ENCODE measurements at places on chromosomes 7 and 10.

GRCh38 chr10:97318772-97319651 is at the start of gene FRAT1:
Gene FRAT1, plus strand, starts transcription at chr10:97319271. Its CDS starts 183 bp downstream, at chr10:97319454.
- peak; percentile 93 for DNase-seq

DNA sequence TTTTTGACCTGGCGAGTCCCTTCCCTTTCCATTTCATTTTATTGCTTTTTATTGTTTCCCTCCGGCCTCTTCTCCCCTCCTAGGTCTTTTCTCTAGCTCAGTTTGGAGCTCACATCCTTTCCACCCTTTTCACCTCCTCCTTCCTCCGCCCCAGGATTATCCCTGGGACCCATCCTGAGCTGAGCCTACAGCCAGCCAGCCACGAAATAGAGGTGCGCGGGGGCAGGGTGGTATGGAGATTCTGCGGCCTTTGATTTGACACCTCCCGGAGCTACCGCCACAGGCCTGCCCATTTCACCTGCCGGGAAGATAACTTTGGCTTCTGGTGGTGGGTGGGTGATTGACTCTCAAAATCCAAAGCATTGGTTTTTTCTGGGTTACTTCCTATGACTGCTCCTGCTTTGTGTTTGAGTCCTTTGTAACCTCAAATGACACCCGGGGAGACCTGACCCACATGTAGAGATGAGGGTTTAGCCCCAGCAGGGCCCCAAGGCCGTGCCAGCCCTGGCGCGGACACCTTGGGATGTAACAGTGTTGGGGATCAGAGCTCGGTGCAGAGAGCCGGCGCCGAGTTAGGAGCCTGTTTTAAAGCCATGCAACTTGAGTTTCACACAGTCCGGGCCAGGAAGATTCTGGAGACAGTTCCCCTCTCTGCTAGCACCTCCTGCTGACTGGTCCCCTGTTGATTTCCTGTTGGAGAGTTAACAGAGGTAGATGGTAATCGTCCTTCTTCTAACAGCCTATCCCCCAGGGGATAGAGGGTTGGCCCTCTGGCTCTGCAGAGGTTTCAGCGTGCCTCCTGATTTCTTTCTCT is 1.5 kb downstream of the DUSP5 start:
- no peak for DNase-seq

DNA sequence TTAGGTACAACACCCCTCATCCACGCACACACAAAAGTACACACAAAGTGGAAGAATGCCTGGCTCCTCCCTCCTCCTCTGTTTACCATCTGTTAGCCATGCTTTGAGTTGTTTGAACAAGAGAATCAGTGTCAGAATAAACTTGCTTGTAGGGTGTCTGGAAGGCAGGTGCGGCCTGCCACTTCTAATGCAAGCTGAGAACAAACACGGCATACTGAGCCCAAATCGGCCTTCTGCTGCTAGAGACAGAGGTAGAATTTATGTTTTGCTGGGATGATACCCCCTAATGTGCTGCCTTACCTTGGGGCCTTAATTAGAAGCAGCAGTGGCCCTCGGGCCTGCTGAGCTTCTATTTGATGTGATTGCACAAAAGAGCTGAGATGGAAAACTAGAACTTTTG is 24.9 kb upstream of the FAM180A start:
- DNase-seq: no peak

DNA sequence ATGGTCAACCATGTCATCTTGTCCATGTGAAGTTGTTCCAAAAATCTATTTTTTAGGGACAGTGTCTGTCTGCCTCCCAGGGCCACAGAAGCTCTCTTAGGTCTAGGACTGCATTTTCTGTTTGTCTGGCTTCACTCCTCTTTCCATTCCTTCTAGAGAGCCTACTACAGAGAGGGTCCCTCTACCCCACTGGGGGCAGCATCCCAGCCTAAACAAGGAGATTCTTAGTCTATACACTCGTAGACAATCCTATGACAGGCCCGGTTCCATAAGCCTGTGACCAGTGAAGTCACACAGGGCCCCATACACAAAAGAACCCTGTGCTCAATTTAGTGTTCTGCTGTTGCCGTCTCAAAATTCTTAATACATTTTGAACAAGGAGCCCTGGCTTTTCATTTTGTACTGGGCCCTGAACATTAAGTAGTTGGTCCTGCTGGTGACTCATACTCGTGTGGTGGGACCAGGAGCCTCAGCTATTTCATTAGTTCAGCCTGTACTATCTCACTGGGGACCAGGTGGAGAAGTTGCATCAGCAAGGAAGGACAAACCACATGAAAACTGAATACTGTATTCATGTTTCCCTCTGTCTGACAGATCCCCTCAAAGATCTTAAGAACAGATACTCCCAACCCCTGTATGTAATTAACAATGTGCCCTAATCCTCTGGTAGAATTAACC is 23.5 kb upstream of the FAM180A start:
- DNase-seq: no peak

GRCh38 chr10:133359554-133359971 is 1.7 kb upstream of the FUOM start:
- DNase-seq: peak; percentile 27

DNA sequence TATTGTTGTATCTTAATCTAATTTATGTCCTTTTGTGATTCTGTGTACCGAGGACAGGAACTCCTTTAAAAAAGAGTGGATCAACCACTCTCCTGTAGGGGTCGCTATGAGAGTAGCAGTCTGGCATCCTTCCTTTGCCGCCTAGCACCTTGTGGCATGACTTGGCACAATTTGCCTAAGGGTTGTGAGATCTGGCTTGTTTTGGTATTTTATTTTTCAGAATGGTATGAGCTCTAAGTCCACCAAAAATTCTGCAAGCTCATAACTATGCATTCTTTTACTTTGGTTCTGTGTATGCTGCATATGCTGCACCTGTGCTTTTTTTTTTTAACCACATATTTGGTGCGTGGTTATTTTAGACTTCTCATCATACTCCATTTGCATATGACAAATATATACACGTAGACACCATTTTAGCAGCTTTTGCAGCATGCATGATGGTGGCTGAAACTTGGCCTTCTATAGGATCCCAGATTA is 112.8 kb downstream of the CDK14 start:
- DNase-seq: no peak

- DNase-seq: no peak
Observed at GRCh38 chr10:20883552-20883951, 13.6 kb downstream of the NEBL start.

- no peak for DNase-seq
Observed at GRCh38 chr10:76301211-76301610, 869.8 kb downstream of the LRMDA start.

- DNase-seq: no peak
Observed at GRCh38 chr10:31064348-31064747, 32.7 kb upstream of the ZNF438 start.

- no peak for DNase-seq
Observed at GRCh38 chr7:77235276-77235675, 35.7 kb upstream of the FGL2 start.

- no peak for DNase-seq
Observed at GRCh38 chr7:136530831-136531230, 337.6 kb upstream of the CHRM2 start.

- peak; percentile 8 for DNase-seq
Observed at GRCh38 chr10:112389271-112389822, 15.4 kb downstream of the ACSL5 start.

- no peak for DNase-seq
Observed at GRCh38 chr7:5691606-5692005, 89.9 kb downstream of the RNF216 start.

GRCh38 chr7:137371616-137372015 is 28.1 kb upstream of the PTN start:
- DNase-seq: no peak

- no peak for DNase-seq
Observed at GRCh38 chr7:106659166-106659962, 1.6 kb downstream of the CCDC71L start.

GRCh38 chr7:118250860-118251494 is 26.5 kb downstream of the ANKRD7 start:
- DNase-seq: no peak

GRCh38 chr7:41328131-41328530 is 374.8 kb downstream of the INHBA start:
- DNase-seq: no peak

DNA sequence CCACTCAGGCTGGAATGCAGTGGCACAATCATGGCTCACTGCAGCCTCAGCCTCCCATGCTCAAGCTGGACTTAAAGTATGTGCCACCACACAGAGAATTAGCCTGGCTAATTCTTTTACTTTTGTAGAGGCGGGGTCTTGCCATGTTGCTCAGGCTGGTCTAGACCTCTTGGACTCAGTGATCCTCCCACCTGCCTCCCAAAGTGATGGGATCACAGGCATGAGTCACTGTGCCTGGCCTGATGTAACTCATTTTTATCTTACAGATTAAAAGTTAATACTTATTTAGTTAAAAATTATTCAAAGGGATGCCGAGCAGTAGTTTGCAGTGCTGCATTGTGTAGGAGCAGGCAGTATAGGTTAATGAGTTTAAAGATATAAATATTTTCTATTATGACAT is 12.6 kb upstream of the PLXDC2 start:
- no peak for DNase-seq

DNA sequence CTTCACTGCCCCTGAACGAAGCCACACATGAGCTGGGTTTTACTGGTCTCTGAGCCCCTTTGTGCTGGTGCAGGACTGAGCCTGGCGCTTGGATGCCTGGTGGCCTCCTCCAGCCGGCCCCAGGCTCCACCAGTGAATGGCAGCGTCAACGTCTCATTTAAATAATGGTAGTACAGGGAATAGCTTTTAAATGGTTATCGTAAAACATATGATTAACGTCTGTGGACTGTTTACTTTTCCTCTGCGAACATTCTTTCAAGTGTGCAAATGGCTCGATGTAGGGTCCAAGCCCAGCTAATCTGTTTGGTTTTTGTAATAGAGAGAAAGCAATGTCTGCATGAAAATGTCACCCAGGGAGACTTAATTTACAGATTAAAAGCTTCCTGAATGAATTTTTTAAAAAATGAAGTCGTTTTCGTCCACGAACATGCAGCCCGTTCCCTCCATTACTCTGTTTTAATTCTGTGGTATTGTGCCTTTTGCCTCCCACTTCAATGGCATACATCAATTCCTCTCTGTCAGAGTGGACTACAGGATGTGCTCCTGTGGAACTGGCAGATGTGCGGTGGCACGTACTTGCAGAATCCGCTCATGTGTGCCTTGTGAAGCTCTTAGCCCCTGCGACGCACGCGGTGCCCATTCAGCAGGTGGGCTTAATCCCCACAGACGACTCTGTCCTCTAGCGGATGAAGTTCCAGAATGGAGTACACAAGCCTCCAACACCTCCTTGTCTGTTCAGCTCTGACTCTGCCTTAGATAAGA is 192.7 kb downstream of the TCF7L2 start:
- no peak for DNase-seq

DNA sequence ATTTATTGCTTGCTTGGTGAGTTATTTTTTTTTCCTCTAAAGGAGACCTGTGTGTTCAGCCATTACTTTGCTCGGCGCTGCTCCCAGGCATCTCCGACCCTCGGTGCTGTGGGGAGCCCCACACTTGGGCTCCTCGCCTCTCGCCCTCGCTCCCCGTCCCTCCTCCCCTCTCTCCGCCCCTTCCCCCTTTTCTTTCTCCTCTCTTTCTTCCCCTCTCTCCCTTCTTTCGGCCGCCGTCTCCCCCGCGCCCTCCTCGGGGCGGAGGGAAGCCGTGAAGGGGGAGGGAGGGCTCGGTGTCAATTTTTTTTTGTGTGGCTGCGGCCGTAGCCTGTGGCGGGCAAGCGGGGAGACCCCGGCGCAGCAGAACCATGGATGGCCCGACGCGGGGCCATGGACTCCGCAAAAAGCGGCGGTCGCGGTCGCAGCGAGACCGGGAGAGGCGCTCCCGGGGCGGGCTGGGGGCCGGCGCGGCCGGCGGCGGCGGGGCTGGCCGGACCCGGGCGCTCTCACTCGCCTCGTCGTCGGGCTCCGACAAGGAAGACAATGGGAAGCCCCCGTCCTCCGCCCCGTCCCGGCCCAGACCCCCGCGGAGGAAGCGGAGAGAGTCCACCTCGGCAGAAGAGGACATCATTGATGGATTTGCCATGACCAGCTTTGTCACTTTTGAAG is 1.1 kb downstream of the AUTS2 start:
- DNase-seq: no peak

DNA sequence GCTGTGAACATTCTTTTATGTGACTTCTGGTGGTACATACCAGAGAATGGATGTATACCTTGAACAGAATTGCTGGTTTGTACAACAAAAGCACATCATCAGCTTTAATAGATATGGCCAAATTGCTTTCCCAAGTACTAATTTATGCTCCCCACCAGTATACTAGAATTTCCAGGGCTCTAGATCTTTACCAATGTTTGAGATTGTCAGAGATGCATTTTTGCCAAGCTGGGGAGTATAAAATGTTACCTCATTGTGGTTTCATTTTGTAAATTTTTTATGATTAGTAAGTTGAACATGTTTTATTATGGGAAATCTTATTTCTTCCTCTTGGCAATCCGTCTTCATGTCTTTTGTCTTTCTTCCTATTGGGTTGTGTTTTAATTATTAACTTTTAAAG is 179.9 kb upstream of the TMEM106B start:
- no peak for DNase-seq

DNA sequence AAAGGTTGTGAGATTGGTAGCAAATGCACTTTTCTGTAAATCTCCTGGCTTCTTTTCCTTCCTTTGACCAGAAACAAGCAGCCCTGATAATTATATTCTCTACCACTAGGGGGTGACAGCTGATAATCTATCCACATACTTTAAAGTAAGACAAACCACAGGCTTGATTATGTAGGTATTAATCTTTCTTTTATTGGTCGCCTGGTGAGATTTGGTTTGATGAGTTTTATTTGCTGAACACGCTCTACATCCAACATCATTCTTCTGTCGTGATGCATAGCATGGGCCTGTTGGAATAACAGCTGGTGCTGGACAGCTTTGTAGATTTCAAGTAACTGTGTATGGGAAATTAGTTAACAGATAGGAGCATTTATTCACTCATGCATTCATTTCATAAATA is 63.5 kb downstream of the ZNF365 start:
- peak; percentile 0 for DNase-seq

Measured in stimulated activated naive CD4-positive, alpha-beta T cell (primary cell).